Epithelial cell of prostate (primary cell): ENCODE measurements at places on chromosomes 11 and 22.

GRCh38 chr11:11213117-11213516 lies 139.9 kb downstream of the CSNK2A3 start:
- no peak for DNase-seq

DNA sequence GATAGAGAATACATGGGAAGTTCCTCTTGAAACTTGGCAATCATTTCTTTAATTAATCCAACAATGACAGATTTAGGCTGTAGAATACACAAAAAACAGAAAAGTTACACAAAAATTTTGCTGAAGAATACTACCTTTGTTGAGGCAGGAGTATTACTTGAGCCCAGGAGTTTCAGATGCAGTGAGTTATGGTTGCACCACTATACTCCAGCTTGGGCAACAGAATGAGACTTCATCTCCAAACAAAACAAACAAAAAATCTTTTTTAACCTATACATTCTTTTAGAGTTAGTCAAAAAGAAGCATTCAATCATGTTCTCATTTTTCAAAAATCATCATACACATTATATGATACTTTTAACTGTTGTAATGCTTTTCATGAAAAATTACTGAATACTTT lies 22.1 kb downstream of the UEVLD start:
- DNase-seq: no peak

DNA sequence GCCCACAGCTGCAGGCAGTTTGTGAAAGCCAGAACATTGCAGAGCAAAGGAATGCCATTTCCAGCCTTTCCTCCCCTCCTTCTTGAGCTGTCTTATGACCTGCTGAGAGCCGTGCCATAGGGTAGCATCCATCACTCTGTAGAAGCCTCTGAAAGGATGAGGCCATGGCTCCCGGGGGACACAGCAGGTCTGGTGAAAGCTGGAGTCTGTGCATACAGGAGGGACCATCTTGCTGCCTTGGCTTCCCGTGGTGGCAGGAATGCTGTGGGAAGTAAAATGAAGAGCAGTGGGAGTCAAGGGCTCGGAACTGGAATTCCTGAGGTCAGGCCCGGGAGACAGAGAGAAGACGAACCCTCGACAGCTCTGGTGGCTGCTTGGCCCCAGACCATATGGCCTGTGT lies 30.9 kb downstream of the ANO1 start:
- no peak for DNase-seq

- DNase-seq: no peak
These were observed 3.5 kb upstream of the GLB1L3 start for GRCh38 chr11:134272381-134273316.

DNA sequence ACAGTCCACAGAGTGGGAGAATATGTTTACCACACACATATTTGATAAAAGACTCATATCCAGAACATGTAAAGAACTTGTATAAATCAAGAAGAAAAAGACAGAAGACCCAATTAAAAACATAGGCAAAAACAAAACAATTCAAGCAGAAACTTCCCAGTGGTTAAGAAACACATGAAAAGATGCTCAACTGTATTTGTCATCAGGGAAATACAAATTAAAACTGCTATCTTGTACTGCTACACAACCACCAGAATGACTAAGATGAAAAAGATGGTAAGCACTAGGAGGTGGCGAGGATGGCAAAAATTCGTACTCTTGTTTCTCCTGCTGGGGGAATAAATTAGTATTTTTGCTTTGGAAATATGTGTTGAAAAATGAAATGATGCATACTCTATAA lies 192.3 kb upstream of the C11orf87 start:
- DNase-seq: no peak
